Hematopoietic multipotent progenitor cell treated with erythropoietin and hydrocortisone succinate and interleukin-3 and kit ligand, for 6 days (in vitro differentiated cells): ENCODE measurements at places on chromosomes 6 and 20.
A peak's percentile ranks its signal among the peaks of the same experiment; 100 is the strongest.

GRCh38 chr20:35273449-35274171 is 4.3 kb downstream of the MMP24OS start:
- no peak for DNase-seq

GRCh38 chr6:156978948-156979347 is 201.8 kb downstream of the ARID1B start:
- DNase-seq, result no peak

GRCh38 chr20:10427060-10427692 is 6.8 kb downstream of the MKKS start:
- peak; percentile 76 for DNase-seq

DNA sequence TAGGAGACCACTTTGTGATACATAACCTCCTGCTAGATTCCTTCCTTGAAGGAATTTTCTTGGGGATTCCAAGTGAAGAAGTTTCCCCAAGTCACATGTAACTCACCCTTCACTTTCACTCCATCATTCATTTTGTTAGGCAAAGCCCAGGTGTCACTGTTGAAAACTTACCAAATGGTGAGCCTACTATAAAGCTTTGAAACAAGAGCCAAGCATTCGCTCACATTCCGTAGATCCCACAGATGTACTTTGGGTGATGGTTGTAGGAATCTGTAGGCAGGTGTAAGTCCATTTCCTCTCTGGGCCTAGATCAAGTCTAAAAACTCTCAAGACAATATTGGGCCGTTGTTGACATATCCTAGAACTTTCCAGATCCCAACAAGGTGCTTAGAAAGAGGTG is 74.1 kb downstream of the PRDM1 start:
- DNase-seq, result no peak

DNA sequence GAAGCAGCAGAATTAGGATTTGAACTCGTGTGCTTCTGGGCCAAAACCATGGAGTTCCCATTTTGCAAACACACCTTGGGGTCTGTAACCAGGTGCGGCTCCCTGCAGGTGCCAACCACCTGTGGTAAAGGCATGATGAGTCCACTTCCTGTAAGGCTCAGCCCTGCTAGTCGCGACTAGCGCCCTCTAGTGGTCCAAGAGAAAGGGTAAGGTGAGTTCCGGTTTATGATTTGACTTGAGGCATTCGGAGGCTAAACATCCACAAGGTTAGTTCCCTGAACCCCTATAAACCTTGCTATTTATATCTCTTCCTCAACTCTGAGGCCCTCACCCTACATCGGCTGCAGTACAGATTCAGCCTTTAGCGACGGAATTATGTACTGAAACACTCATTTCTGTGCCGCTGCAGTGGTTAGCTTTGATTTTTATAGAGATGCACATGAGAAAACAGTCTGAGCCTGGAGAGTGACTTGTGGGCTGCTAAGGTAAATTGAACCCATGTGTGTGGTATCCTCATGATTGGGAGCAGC is 173.4 kb downstream of the PLCB1 start:
- peak; percentile 80 for DNase-seq

GRCh38 chr6:14857501-14857900 is 388.4 kb upstream of the JARID2 start:
- DNase-seq, result peak; percentile 30

DNA sequence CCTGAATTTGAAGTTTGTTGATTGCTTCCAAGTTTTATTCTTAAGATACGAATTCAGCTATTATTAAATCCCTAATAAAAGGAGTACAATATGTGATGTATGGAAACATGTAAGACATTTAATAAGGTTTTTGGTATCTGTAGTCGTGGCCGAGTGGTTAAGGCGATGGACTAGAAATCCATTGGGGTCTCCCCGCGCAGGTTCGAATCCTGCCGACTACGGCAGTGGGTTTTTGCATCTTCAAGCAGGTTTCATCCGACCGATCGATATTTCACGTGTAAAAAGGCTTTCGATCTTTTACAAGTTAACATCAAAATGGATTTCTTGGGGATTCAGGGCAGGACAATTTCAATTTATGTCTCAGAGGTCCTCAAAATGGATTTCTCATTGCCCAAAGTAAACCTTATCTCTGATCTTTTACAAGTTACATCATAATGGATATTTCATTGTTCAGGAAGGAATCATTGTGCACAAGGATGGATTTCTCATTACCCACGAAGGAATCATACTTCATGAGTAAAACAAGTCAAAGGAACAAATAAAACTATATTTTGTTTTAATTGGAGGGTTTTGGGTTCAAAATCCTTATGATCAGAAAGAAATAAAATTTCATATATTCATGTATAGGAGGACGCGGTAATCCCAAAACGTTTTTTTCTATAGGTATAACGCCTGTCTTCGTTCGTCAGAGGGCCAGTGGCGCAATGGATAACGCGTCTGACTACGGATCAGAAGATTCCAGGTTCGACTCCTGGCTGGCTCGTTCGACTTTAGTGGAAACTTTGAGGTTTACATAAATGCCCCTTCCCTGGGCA is 37.3 kb upstream of the BTN3A2 start:
- peak; percentile 88 for DNase-seq

GRCh38 chr20:34583544-34583943 is 25.0 kb downstream of the MAP1LC3A start:
- no peak for DNase-seq
